NAMALWA (cell line): ENCODE measurements at places on chromosomes 13 and 19.

GRCh38 chr13:53501387-53501786 is 472.8 kb downstream of the OLFM4 start:
- no peak for DNase-seq

GRCh38 chr13:73482556-73482955 is 423.8 kb downstream of the KLF5 start:
- DNase-seq, result no peak

DNA sequence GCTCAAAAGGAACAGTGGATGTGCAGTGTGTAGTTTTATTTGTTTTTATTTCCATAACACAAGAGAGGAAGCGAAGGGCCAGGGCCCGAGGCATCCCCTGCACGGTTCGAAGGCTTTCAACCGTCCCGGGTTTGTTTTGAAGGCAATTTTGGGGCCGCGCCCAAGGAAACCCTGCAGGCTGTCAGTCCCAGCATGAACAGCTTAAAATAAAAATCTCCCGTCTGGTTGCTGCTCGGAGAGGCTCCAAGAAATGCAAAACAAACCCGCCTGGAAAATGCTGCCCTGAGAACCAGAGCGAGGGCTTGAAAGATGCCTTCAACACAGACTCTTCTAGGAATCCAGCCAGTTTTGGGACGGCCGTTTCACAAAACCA is 16.0 kb downstream of the LSM4 start:
- peak; percentile 63 for DNase-seq

DNA sequence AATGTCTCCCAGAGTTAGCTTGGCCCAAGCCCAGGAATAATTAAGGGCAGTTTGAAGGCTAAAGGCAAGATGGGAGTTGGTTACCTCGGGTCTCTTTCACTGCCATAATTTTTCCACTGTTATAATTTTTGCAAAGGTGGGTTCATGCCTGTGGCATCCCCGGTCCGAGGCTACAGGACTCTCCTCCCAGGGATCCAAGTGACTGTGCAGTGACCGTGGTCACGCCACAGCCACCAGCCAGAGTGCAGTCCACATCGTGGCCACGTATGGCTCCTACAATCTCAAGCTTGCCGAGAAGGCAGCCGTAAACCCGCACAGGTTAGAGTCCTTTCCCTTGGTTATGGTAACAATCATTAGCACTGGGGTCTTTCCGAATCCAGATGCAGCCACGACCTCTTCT is 36.8 kb downstream of the C13orf46 start:
- no peak for DNase-seq

- no peak for DNase-seq
Observed at GRCh38 chr19:41013359-41013758, 22.3 kb downstream of the CYP2B6 start.

DNA sequence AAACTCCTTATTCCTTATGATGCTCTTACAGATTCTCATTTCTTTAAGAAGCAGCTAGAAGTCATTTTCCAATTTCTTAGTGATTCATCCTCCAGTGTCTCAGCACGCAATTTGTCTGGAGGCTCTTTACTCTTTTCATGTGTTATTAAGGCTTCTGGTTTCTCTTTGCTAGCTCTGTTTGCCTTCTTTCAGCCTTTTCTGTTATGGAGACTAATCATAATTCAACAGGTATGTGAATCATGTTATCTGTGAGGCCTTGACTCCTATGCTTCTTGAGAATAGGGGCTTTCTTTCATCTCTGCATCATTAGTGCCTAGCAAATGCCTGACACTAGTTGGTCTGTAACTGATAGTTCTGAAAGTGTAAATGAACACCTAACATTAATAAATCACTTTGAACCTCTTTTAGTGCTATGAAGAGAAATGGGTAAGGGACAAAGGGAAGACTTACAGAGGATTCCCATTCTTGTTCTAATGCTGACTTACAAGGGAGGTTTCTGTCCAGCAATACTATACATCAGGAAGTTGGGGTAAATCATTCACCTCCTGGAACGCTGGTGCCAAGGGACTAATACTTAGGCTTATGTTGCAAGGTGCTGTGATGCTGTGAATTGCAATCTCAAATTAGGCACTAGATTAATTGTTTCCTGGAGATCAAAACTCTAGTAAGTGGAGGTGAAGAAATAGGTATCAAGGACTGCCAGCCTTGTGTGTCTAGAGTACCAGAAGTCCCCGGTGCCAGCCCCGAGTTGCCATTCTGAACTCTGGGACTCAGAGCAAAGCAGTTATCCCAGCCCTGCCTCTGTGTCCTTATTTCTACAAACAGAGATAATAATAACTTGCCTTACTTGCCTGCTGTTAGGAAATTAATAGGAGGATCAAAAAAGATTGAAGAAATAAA is 265.6 kb downstream of the DCLK1 start:
- DNase-seq, result no peak

DNA sequence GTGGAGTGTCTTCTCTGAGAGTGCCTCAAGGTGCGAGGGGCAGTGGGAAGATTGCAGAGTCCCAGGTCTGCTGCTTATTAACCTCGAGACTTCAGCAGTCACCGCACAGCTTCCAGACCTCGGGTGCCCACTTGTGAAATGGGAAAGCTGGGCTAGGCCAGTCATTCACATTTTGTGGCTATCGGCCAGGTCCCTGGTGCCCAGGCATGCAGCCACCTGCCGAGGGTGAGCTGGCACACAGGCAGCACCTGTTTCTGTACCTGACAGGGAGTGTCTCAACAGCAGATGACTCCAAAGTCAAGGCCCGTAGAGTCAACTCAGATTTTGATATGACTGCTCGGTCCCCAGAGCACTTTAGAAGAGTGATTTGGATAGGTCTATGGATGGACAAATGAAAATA is 21.9 kb downstream of the UQCRFS1 start:
- no peak for DNase-seq

DNA sequence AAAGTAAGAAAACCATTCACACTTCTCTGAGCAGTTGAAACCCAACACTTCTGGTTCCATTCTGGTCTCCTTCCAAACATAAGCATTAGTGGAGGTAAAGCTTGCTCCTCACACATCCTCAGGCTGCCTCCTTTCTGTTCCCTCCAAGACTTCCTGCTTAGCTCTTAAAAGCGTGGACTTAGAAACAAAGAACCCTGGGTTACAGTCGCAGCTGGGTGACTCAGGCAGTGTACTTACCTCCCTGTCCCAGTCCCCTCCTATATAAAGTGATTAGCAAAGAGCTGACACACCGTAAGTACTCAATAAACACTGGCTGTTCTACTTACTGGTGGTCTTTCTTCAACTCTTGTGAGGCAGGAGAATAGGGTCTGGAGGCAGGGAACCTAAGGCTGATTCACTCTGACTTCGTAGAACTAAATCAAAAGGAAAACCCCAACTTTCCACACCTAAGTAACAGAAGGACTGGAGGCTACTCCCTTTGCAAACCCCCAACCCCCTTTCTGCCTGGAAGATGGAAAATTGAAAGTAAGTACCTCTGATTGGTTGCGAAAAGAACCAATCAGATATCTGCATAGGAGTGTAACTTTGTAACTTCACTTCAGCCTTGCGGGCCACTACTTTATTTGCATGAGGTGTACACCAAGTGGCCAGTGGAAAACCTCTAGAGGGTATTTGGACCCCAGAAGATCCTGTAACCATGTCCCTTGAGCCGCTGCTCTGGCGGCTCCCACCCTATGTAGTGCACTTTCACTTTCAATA is 165.4 kb downstream of the SUCLA2 start:
- no peak for DNase-seq

DNA sequence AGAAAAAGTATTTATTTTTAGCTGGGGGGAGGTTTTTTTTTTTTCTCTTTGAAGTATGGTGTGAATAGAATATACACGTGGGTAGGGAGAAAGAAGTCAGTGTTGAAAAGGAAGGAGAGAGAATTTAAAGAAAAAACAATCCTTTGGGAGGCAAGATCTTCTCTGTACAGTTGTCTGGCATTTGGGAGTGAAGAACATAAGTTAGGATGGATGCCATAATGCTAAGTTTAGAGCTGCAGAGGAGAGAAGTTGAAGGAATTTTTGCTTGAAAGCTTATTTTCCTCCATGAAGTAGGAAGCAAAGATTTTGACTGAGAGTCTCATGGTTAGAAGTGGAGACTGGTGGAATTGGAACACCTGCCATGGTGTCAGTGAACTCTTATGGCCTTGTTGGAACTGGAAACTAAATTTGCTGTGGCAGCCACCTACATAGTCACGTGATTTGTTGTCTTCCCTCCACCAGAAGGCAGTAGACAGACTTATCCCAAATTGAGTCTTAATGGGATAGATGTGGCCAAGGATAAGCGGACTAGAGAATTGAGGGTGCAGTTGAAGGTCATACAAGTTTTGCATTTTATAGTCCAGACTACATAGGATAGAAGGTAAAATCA is 22.0 kb downstream of the NDFIP2 start:
- DNase-seq, result no peak

- DNase-seq, result peak; percentile 80
Observed at GRCh38 chr19:4829001-4829712, 2.4 kb downstream of the TICAM1 start.

DNA sequence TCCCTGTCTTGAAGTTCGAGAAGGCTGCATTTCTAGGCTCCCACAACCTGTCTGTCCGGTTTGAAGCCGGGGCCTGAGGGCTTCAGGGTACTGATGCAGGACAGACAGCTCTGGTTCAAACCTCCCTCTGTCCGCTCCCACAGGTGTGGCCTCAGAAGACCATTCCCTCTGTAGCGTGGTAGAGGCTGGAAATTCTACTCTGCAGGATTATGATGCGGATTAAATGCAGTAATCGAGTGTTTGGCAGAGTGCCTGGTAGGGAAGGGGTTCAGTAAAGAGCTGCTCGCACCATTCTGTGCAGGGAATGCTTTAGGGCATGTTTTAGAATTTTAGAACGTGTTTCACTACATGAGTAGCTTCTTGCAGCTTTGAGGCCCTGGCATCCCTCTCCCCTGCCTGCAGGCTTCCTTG is 30.5 kb downstream of the PPP1R37 start:
- no peak for DNase-seq

GRCh38 chr19:39212375-39212742 is 8.3 kb upstream of the SYCN start:
- DNase-seq, result peak; percentile 59

DNA sequence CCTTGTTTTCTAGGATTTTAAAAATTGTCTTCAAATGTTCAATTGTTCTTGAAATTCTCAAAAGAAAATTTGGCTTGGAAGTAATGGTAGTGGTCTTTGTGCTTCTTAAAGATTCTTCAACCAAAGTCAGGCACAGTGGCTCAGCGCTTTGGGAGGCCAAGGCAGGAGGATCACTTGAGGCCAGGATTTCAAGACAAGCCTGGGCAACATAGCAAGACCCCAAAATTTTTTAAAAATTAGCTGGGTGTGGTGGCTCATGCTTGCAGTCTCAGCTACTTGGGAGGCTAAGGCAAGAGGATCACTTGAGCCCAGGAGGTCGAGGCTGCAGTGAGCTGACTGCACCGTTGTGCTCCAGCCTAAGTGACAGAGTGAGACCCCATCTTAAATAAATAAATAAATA is 153.5 kb upstream of the ZNF507 start:
- no peak for DNase-seq

- no peak for DNase-seq
Observed at GRCh38 chr19:33751436-33751770, 45.3 kb upstream of the KCTD15 start.

GRCh38 chr19:11578258-11579142 is 1.1 kb upstream of the ACP5 start:
- no peak for DNase-seq

GRCh38 chr19:47658431-47659348 is 49.8 kb downstream of the BICRA start:
- no peak for DNase-seq

- DNase-seq, result no peak
Observed at GRCh38 chr13:67792151-67792676, 562.1 kb upstream of the PCDH9 start.

- DNase-seq, result no peak
Observed at GRCh38 chr13:109671919-109672318, 114.5 kb downstream of the IRS2 start.

DNA sequence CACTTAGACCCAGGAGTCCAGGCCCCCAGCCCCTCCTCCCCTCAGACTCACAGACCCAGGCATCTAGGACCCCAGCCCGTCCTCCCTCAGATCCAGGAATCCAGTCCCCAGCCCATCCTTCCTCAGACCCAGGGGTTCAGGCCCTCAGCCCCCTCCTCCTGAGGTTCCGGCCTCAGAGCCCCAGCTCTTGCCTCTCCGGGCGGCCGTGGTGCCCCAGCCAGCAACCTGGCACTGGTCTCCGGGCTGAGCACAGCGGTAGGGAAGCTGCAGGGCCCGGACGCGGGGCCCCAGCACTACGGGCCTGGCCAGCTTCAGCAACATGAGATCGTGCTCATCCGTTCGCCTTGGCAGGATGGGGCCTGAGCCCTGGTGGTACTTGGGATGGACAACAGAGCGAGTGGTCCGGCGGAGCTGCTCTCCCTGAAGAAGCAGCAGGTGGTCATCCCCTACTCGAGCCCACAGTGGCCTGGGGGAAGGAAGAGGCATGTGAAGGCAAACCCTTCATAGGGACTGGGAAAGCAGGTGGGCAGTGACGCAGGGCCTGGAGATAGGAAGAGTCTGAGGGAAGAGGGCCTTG is 3.7 kb downstream of the KLK10 start:
- no peak for DNase-seq

DNA sequence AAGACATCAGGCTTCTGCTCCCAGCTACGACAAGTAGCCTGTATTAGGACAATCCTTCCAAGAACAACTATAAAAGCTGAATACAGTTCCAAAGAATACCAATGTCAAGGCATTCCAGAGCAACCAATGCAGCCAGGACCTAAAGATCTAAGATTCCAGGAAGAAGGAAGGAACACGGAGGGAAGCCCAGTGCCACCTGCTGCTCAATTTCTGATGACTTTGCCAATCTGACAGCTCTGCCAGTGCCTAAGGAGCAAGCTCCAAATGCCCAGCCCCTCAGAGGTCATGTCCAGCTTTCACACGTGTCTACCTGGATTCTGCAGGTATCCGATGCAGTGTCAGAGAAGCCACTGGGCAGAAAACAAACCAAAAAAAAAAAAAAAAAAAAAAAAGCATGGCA is 164.4 kb downstream of the IRS2 start:
- DNase-seq, result no peak

- peak; percentile 84 for DNase-seq
Observed at GRCh38 chr19:19406878-19407632, 1.6 kb downstream of the GATAD2A start.

DNA sequence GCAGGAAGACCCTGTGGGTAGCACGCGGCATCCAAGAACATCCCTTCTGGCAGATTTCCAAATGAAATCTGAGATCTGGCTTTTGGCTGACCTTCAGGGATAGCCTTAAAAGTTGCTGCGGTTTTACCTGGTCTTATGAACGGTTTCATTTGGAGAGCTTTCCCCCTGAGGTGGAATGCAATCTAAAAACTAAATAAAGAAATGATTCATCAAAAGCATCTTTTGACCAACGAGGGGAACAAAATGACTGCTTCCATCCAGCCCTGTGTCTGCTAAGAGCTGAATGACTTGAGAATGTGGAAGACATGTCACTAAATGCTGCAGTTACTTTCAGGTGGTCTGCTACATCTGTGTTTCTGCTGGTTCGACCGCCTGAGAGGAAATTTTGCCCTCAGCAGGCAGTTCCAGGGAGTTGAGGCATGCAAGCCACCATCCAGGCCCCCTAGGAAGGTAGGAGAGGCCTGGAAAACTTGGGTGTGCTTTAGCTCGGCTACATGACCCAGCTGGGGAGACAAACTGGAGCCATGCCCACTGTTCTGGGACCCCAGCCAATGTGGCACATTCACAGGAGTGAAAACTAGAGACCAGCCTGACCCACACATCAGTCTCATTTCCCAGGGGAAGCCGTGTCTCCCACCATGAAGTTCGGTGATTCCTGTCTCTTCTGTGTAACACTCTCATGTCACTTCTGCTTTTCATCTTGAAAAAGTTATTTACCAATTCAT is 175.1 kb upstream of the KL start:
- DNase-seq, result no peak
